ENCODE measurements at places on chromosomes 2 and 18.

- no peak for DNase-seq
Measured at GRCh38 chr2:127532296-127532695, 3.2 kb upstream of the MYO7B start.

- no peak for DNase-seq
Measured at GRCh38 chr2:173021939-173022371, 53.7 kb upstream of the MAP3K20 start.

- DNase-seq, result no peak
Measured at GRCh38 chr2:126953483-126953882, 54.8 kb downstream of the TEX51 start.

- no peak for DNase-seq
Measured at GRCh38 chr18:33239298-33239697, 201.2 kb downstream of the CCDC178 start.

DNA sequence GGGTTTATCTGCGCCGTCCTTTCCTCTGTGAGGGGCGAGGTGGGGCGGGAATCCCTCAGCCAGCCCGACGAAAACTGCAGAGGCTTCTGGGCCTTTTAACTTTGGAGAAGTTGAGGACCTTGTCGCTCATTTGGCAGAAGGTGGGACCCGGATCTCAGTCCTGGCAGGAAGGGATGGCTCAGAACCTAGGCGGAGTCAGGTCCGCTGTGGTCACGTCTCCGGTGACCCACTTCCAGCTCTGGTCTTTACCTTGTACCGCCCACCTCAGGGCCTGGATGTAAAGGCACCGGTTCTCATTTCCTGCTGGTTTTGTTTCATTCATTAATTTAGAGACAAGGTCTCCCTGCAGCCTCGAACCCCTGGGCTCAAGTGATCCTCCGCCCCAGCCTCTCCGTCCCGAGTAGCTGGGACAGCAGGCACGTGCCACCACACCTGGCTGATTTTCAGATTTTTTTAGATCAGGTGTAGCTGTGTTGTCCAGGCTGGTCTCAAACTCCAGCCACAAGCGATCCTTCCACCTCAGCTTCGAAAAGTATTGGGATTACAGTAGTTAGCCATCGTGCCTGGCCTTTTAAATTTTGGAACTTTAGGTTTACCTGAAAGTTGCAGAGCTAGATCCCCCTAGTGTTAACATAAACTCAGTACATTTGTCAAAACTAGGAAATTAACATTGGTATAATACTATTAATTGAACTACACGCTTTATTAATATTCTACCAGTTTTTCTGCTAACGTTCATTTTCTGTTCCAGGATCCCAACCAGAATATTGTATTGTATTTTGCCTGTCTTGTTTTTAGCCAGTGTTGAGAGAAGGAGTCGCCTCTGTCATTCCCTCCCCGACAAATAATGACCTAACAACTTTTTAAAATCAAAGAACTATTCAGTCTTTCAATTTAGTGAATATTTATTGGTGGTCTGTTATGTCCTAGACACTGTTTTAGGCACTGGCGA, 852 bp downstream of the POLI start:
- no peak for DNase-seq

DNA sequence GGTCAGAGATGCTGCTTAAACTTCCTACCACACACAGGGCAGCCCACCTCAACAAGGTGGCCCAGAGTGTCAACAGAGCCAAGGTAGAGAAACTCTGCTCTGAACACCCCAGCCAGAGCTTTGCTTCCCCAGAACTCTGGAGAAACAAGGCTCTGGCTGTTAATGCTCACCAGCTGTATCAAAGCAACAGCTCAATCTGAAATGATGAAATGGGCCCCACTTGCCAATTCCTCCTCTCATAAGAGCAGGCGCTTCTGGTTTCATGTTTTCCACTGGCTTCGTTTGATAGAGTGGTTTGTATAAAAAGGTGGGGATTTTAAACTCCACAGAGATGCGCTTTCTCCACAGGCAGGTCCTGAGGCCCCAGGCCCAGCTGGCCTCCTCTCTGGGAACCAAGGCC, 60.9 kb upstream of the TFCP2L1 start:
- no peak for DNase-seq

DNA sequence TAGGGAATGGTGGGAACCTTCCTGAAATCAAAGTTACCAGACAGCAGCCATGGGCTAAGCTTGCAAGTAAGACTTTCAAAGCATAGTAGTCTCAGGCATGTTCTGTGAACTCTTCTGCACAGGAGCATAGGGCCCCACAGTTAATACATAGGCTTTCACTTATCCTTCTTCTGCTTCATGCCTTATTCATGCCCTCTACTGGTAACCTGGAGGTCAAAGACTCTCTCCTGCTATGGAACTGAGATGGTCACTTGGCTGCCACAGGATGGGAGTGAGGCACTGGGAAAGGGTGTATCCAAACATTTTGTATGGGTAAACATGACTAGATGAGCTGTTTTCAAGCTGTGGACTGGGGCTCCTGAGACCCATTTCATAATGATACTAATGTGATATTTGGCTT, 49.1 kb upstream of the ZNF638 start:
- DNase-seq, result no peak
